ENCODE measurements at places on chromosomes 7 and 10. TPM values are rescaled to one million over a fixed set of nuclear protein-coding genes. Genes with fewer than 3 reads are reported as not detected.

DNA sequence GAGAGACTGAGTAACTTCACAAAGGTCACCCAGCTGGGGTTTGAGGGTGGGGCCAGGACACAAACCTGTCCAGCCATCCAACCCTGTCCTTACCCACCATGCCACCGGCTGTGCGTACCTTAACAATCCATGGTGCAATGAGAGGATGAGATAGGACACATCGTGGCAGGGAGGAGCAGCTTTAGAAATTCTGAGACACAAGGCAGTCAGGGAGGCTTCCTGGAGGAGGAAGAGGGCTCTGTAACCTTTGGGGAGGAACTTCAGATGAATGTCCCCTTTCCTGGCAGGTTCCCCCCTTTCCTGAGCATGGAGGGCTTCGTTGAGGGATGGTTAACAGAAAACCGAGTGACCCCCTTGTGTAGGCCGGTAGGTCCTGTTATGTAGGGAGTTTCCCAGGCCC, 35.6 kb upstream of the SLC29A3 start:
- DNase-seq = no peak

DNA sequence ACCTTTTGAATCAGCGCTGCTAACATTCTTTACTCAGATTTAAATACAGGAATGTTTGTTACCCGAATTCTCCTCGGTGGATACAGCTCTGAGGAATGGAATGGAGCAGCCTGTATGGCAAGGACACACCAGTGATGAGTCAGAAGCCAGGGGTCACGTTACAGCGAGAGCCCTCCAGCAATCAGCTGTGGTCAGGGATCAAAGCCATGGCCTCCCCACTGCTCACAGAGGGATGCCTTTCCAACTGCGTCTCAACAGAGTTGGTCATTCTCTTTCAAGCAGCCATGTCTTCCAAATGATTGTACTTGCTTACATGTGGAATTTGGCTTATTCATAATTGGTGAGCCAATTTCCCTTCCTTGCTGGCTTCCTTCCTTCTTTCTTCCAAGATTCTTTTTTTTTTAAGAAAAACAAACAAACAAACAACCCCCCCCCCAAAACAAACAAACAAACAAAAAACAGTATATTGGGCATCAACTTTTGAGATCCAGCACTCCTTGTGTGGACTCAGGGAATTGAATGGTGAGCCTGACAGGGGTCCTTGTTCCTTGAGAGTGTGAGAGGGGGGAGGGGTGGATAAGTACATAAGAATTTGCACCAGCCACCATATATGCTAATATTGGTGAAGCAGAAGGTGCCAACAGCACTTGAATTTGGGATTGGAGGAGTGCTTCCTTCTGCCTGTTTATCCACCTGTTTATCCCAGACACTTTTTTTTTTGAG, 100.2 kb downstream of the ATXN7L1 start:
- peak; percentile 91 for DNase-seq

DNA sequence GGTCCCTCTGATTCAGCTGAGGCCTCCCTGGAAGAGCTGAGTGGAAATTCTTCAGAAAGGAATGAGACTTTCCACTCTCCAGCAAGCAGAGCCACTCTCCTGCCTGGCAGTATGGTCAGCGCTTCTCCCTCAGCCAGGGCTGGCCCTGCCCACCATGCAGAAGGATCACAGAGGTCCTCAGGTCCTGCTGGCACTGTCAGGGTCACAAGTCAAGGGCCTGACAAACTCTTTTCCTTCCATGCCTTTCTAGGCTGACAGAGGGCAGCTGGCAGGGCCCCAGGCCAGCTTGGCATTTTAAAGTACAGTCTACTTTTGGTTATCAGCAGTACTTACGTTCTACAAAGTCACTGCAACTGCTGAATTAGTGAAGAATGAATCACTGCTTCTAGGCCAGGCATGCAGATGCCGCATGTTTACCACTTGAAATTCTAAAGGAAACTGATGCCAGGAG, 119.3 kb upstream of the FRMD4A start:
- no peak for DNase-seq

DNA sequence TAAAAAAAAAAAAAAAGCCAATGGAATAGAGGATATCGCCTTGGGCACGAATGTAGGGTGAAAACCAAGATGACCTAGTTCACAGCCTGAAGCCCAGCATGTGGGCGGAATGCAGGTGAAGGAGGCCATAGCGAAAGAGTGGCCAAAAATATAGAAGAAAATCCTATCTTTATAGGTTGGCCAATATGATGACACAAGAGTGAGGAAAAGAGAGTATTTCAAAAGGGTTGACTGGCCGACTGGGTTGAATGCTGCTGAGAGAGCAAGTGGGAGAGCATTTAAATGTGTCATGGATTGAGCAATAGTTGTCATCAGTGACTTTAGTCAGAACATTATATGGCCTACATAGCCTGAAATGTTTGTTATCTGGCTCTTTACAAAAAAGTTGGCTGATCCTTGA, 17.2 kb upstream of the GLI3 start:
- no peak for DNase-seq

DNA sequence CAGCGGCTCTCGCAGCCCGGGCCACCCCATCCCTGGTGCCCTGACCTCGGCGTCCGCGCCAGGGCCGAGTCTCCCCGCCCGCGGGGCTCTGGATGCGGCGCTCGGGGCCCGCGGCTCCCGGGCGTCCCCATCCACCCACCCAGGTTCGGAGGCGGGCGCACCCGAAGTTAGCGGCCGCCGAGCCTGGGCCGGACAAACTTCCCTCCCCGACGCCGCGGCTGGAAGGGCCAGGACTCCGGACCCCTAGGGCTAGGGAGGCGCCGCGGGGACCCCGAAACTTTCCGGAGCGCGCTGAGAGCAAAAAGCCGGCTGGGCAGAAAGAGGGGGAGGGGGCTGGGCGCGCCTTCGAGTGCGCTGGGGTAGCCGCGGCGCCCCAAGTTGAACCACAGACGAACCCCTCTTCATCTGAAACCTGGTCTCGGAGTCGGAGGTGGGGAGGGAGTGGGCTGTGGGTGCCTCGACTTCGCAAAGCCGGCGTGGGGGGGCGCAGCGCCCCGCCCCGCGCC, 3.7 kb upstream of the ELFN1 start:
- no peak for DNase-seq

GRCh38 chr7:41928781-41929180, 225.9 kb upstream of the INHBA start:
- no peak for DNase-seq

The OR2A12 gene
- not detected for total RNA-seq
